ENCODE measurements at places on chromosomes 6 and 20. TPM values are rescaled to one million over a fixed set of nuclear protein-coding genes. Genes with fewer than 3 reads are reported as not detected.

The HLA-DOB gene
- 3.9 TPM for total RNA-seq

The DACT2 gene
- total RNA-seq: not detected

The KIAA0408 gene
- total RNA-seq: 9.9 TPM

The PROCR gene
- 2.4 TPM for total RNA-seq

DNA sequence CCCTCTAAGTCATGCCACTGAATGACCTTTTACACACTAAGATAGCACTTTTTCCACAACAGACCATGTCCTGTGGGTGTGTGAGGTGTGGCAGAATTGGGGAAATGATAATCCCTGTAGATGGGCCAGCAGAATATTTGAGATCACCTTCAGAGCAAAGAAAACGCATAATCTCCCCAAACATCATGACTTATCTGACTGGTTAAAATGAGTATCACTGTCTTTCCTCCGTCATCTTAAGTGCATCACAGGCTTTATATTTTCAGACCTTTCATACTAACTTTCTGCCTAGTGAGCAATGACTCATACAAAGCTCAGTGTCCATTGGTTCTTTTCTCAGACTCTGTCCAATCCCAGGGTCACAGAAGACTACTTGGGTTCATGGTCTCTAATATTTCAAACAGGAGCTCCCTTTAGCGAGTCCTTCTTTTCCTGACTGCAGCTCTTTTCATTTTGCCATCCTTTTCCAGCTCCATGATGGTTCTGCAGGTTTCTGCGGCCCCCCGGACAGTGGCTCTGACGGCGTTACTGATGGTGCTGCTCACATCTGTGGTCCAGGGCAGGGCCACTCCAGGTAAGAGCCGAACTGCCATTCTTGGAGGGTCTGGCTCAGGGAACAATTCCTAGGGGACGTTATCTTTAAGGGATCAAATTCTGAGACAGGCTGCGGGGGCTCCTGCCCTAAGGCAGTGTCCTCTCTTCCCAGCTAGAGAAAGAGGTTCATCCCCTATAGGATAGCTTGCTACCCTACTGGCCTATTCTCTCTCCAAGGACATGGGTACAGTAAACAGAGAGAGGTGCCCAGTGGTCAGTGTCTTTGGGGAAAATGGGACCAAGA is at the start of gene HLA-DPB1:
TSS of gene HLA-DPB1 (plus strand) at position 423 of the 838 bp plus-strand sequence. CDS start at position 475, 52 bp downstream.
- DNase-seq: peak; percentile 60

DNA sequence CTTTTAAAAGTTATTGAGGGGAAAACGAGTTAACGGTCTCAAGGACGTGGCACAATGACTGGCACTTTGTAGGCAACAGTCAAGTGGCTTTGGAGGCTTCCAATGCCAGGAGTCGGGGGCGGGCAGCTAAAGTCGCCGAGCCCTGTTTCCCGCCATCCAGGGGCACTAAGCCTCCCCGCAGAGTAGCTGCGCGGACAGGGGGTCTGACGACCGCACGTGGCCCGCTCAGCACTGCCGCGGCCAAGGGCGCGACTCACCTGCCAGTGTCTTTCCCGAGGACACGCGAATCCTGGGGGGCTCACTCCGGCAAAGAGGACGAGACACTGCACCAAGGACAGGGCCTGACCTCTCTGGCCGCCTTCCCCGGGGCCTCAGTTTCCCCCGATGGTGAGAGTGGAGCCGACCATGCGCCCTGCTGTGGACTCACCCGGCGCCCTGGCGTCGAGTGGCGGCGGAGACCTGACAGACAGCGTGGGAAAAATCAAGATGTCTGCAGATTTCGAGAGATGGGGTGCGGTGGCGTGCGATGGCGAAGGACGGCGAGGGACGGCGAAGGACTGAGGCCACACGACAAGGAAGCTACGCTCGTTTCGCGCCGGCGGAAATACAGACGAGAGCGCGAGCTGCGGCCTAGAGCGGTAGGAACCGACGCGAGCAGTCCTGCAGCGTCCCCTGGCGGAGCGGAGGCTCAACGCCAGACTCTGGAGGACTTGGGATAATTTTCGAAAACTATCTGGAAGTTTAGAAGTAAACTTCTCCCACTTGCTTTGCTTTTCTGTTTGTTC is at the start of gene SNHG17:
TSS of gene SNHG17 (minus strand) at position 559 of the 785 bp plus-strand sequence.
- peak; percentile 92 for DNase-seq

DNA sequence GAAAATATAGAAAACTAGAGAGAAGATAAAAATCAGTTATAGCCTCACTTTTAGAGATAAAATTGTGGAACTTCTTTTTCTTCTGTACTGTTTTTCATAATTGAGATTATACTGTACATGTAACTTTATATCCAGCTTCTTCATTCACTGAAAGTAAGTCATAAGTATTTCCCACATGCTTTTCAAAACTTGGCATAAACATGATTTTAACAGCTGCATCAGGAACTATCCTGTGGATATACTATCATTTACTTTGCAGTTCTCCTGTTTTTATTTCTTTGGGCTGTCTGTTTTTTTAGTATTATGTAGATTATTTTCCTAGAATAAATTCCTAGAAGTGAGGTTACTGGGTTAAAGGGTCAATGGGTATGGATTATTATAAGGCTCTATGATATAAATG is 14.8 kb downstream of the DSTN start:
- DNase-seq: no peak

- no peak for DNase-seq
Observed at GRCh38 chr20:16321291-16321690, 252.0 kb downstream of the KIF16B start.

DNA sequence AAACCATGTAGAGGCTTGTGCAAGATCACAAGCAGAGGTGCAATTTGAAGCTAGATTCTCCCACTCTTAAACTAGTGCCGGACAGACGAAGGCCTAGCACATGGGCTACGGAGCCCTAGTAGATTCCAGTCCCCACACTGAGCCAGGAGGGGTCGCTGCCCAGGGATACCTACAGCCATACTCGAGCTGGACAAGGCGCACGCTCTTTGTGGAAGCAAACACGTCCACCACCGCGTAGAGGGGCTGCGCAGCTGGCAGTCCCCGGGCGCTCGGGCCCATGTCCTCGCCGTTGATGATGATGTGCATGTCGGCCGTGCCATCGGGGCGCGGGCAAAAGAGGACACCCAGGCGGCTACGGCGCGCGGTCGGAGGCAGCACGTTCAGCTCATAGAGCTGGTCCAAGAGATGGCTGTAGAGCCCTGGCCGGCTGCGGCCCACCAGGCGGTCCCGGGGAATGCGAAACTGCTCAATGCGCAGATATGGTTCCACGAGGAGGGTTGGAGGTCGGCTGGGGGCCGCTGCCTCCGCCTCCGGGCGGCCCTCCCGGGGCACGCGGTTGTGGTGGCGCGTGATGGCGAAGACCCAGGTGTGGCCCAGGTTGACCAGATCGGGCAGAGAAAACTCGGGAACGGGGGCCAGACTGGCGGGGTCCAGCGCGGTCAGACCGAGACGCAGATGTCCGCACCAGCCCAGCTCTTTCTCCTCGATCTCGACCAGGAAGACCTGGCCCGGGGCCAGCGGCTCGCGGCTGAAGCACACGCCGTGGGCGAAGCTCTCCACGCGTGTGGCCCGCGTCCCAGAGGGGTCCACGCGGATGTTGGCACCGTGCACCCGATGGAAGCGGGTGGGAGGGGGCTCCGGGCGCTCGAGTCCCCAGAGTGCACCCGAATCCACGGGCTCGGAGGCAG is 677 bp downstream of the NEURL2 start:
- DNase-seq: peak; percentile 55

GRCh38 chr6:121593011-121593641 is 157.7 kb downstream of the GJA1 start:
- DNase-seq: no peak

GRCh38 chr6:55714831-55715230 is 135.8 kb upstream of the HMGCLL1 start:
- no peak for DNase-seq

DNA sequence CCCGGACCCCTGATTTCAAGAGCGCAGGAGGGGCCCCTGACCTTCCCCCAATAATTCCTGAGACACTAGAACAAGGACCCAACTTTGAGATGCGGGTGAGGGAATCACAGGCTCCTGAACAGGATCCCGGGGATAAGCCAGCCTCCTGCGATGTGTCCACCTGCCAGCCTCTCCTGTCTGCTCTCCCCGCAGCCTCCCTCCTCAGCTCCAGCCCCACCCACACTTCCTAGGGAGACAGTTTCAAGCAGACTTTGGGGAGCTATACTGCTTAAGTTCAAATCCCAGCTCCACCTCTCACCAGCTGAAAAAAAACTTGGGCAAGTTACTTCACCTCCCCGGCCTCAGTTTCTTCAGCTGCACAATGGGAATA is 50.8 kb downstream of the GRM4 start:
- no peak for DNase-seq

DNA sequence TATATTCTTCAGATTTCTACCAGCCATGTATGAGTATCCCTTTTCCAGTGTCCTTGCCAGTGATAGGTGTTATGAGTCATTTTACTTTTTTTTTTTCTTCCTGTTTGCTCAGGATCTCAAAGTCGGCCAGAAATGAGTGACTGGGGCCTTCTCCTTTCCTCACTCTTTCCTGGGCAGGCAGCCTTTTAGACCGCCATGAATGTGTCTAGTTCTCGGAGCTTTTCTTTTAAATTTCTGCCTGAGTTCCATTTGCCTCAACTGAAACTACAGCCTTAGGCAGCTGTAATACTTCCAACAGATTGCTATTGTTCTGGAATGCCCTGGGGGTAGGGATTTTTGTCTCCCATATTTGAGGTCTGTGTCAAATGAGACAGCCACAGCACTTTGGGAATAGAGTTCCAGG is 83.7 kb downstream of the STXBP5 start:
- DNase-seq: no peak

DNA sequence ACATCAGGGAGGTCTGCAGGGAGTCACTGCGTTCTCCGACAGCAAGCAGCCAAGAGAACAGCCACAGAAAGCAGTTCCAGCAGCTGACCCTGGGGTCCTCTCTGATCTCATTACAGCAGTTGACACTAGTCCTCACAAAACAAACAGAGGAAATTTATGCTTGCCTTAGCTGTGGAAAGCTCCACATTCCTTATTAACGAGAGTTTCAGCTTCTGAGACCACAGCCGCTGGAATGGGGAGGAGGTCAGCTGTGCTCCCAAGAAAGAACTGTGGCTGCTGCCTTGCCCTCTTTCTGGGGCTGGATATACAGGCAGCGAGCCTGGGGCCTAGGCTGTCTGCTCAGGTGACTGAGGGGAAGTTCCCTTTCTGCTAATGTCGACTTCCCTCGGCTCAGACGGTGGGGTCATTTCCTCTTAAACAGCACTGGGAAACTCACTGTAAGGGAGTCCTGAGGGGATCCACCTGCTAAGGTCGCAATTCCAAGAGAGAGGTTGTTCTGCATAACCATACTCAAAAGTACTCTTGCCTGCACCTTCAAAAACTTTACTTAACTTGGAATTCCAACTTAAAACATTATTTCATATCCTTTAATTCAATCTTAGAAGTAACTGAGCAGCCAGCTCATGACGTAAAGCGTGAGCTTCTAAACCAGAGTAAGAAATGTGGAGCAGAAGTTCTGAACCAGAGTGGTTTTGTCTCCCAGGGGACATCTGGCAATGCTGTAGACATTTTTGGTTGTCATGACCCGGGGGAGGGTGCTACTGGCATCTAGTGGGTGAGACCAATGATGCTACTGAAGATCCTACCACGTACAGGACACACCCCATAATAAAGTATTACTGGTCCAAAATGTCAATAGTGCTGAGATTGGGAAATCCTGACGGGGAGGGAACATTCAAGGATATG is 80.3 kb downstream of the BACH2 start:
- DNase-seq: no peak

GRCh38 chr20:36120241-36120640 is 34.3 kb upstream of the EPB41L1 start:
- DNase-seq: no peak

- peak; percentile 79 for DNase-seq
Observed at GRCh38 chr6:140586426-140587061, 1212.1 kb upstream of the CITED2 start.

- DNase-seq: no peak
Observed at GRCh38 chr6:37865504-37865903, 46.0 kb downstream of the ZFAND3 start.

DNA sequence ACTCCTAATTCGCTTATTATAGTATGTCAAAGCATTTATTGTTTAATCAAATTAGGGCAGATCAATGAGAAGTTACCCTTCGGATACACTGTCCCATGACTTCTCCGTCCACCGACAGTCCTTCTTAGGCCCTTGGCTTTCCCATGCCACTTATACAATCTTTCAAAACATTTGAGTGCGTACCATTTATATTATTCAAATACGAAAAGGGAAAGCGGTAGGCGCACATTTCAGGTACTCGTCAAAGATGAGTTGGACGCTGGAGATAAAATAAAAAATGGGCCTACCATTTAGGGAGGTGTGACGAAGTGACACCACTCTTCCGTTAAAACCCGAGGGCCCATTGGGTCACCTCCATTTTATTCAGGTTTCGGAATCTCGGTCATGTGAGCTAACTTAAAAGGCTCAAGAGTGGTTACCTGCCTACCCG is 542 bp upstream of the AFG1L start:
- DNase-seq: no peak

DNA sequence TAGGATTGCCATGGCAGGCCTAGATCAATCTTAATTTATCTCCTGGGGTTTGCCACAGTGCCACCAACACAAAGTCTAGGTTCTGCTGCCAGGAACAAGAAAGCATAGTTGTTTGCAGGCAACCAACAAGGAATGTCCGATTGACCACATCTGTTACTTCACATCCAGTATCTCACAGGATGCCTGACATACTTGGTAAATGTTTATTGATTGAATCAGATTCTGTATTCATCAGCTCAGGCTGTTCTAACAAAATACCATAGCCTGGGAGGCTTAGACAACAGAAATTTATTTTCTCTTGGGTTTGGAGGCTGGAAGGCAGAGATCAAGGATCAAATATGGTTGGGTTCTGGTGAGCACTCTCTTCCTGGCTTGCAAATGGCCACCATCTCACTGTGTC is 26.3 kb upstream of the MC3R start:
- no peak for DNase-seq

DNA sequence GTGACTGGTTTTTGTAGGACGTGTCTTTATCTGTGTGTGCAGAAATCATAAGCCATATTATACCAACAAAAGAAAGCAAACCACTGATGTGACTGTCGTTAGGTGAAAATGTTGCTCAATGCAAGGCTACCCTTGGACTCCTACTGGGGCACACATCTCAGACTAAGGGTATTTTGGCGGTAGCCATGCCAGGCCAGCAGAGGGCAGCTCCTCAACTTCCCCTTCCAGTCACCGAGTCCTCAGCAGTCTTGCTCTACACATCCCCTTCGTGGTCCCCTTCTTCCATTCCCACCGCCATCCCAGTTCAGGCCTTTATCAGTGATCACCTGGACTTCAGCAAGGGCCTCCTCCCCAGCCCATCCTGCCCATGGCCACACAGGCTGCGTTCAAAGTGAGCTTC is 113.7 kb upstream of the GGTLC1 start:
- DNase-seq: peak; percentile 55

- no peak for DNase-seq
Observed at GRCh38 chr20:62708591-62709536, at the start of gene NTSR1. Gene NTSR1 (plus strand): TSS chr20:62708836. CDS start chr20:62709208, 372 bp downstream.
